ENCODE measurements at places on chromosomes 3 and 15. TPM values are rescaled to one million over a fixed set of nuclear protein-coding genes. Genes with fewer than 3 reads are reported as not detected.

The FEZF2 gene
- total RNA-seq = not detected

The RASGRF1 gene
- not detected for total RNA-seq

The PLOD2 gene
- total RNA-seq = 0.90 TPM

The CAMK2N2 gene
- total RNA-seq = 0.35 TPM

The PP2D1 gene
- total RNA-seq = not detected

The FGD5 gene
- not detected for total RNA-seq

The SLC22A13 gene
- 1.2 TPM for total RNA-seq

The PTX3 gene
- 0.65 TPM for total RNA-seq

The LACTB gene
- total RNA-seq = 28.6 TPM

The PTPN23 gene
- 38.8 TPM for total RNA-seq

The C15orf39 gene
- 16.5 TPM for total RNA-seq

The ITPKA gene
- 14.9 TPM for total RNA-seq

The CFAP91 gene
- total RNA-seq = 0.41 TPM

The GRK7 gene
- total RNA-seq = not detected

The OSTN gene
- total RNA-seq = not detected

The BCL2A1 gene
- 39.6 TPM for total RNA-seq

The TERC gene
- 23.0 TPM for total RNA-seq
